Activated T-helper 1 cell treated with Interleukin-2 at 50 U/mL for 16 hours (primary cell): ENCODE measurements at places on chromosomes 7 and 10.

DNA sequence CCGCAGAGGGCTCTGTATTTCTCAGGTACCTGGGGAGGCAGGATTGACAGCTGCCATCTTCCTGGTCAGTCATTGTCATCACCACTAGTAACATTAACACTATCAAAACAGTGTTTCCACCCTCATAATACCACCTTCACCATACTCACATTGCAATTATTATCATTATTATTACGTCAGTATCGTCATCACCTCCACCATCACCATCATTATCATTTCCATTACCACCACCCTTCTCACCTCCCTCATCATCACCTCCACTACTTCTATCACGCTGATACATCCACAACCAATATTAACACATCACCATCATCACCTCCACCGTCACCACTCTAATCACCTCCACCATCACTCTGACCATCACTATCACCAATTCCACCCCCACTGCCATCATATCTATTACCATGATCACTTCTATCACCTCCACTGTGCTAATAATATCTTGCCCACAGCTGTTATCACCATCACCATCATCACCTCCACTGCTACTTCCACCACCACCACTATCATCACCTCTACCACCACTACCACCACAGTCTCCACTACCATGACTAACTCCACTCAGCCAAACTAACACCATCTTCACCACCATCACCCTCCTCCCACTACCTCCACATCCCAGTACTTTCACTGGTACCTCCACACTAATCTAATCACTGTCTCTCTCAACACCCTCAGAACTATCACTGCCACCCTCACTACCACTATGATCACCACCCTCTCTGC is 196.4 kb downstream of the RPS24 start:
- DNase-seq = no peak

GRCh38 chr7:89165421-89165820 is 369.9 kb upstream of the TEX47 start:
- no peak for DNase-seq

DNA sequence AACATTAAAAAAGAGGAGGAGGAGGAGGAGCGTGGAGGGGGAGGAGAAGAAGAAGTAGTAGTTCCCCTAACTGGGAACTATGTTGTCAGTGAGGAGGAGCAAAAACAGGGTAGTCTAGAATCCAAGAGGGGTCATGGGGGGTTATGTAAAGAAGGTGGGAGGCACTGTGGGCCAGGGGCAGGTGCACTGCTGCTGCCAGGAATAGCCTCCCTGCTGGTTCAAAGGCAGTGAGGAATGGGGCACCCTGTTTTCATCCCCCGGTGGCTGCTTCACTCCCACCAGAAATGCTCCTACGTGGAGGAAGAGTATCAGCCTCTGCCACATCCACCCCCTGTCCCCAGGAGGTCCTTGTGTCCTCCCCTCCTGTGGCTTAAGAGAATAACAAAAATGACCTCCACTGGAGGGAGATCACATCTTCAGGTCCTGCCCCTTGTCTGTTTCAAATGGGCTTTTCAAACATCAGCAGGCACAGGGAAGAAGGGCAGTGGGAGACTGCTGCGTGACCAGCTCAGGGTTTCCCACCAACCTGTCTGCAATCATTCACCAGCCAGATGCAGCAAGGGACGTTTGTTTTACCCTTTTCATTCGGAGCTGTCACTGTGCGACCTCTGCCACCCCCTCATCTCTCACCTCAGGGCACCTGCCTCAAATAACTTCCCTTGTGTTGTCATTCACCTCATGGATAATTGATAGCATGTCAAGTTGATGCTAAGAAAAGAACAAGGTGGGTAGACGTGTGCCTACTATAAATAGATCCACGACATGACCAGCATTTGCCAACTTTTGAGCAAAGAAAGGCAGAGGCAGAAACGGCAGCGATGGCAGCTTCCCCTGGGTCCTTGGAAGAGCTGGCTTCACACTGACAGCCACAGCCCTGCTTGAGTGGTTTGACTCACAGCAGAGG is 92.6 kb downstream of the DGKI start:
- DNase-seq = no peak

- DNase-seq = no peak
These were observed 39.9 kb upstream of the SMNDC1 start for GRCh38 chr10:110344622-110345021.

GRCh38 chr10:28587970-28588290 is 55.0 kb downstream of the WAC start:
- DNase-seq = no peak

DNA sequence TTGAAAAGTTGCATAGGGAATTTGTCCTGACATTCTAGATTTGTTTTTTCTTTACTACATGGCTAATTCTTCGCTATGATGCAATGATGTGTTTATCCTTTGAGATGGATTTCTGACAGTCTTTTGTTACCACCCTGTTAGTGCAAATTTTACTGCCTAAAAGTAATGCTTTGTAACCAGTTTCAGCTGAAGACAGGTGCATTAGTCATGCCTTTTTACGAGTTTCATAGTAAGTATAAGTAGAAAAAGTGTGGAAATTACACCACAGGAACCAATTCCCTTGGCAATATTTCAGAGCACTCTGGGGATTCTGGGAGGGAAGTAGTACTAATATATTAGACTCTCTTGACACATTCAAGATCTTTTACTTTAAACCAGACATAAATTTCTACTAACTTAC is 257.8 kb upstream of the DKK1 start:
- no peak for DNase-seq

DNA sequence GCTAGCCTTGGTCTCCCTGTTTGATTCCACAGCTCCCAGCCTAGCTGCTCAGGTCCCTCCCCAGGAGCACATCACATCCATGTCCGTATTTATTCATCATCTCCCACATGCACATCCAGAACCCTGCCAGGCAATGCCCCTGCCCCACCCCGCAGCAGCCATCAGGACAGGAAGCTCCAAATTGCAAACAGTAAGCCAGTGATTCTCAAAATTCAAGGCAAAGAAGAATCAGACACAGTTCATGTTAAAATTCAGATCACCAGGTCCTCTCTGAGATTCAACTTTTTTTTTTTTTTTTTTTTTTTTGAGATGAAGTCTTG is 17.7 kb downstream of the LRRC20 start:
- DNase-seq = no peak

- DNase-seq = no peak
These were observed 5.6 kb downstream of the POR start for GRCh38 chr7:75920431-75921161.

DNA sequence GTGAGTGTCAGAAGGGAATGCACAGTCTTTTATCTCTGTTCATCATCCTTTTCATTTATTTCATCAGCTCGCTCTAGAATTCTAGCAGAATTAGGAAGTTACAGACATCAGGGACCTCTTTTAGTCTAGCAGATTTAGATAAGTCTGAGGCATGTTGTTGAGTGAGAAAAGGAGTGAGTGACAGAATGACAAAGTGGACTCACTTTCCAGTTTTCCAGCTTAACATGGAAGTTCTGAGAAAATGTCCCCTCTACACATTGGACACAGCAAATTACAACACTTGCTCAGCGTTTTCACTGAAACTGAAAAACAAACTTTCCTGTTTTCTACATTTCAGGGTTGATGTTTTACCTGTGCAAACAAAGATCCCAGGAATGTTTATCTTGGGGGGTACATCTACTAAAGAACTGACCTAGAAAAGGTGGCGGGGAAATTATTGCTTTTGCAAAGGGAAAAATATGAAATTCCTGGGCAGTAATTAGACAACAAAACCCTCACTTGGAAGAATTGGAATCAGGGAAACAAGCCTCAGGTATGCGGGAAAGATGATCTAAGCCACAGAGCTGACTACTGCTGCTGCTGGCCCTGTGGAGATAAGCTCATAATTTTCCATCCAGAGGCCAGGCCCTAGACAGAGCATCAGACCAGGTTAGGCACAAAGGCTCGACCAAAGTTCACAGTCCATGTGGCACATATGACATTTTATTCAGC is 14.6 kb upstream of the CYP3A5 start:
- no peak for DNase-seq

- DNase-seq = no peak
These were observed 82.4 kb downstream of the PHYHIPL start for GRCh38 chr10:59258890-59259289.

- DNase-seq = no peak
These were observed 29.0 kb upstream of the WDFY4 start for GRCh38 chr10:48655411-48656240.

DNA sequence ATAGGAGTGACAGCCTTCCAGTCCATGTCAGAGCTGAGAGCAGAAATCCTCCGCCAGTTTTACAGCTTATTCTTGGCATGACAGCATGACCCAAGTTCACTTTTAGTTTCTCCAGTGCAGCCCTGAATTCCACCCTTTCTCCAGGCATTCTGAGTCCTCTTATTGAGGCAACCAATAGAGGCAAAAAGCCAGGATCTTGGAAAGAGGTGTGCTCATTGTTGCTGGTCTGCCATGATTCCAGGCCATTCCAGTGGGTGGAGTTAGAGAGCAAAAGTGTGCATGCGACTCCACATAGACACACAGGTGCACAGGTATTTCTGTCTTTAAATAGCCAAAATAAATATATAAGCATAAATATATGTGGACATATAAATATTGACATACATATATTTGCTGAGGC is 224.7 kb upstream of the ADARB2 start:
- DNase-seq = no peak

- no peak for DNase-seq
These were observed 192.5 kb upstream of the SEMA3C start for GRCh38 chr7:81111358-81111757.

- no peak for DNase-seq
These were observed 126.9 kb downstream of the VIPR2 start for GRCh38 chr7:159017741-159018140.

GRCh38 chr7:121406461-121406860 is 10.4 kb upstream of the FAM3C start:
- no peak for DNase-seq

- DNase-seq = peak; percentile 8
These were observed 637 bp downstream of the HSPA14 start for GRCh38 chr10:14838582-14839304.

DNA sequence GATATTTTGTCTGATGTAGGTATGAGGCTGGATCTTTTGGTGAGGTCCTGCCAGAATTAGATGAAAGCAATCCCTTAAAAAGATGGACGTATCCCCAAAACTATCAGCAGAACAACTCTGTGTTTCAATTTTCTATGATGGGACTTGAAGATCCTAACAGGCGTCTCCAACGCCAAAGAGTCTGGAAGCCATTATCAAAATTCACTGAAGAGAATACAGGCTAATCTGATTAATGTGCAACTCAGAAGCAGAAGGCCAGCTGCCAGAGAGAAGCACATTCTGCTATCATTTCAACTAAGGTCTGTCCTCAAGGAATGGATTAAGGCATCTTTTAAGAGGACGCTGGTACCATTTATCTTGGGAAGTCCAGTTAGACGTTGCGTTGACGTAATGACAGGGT is 119.7 kb downstream of the FGFR2 start:
- no peak for DNase-seq

GRCh38 chr7:18590744-18591340 is 95.3 kb downstream of the HDAC9 start:
- no peak for DNase-seq

- DNase-seq = no peak
These were observed 45.4 kb upstream of the PTN start for GRCh38 chr7:137388916-137389315.

DNA sequence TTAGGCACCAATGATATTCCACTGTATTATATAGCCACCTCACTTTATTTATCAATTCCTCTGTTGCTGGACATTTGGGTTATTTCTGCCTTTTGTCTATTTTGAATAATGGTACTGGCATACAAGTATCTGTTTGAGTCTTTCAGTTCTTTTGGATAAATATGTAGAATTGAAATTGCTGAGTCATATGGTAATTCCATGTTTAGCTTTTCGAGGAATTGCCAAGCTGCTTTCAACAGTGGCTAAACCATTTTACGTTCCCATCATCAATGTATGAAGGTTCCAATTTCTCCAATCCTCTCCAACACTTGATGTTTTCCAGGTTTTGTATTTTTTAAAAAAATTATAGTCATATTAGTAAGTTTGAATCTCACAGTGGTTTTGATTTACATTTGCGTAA is 42.3 kb downstream of the JMJD1C start:
- no peak for DNase-seq

DNA sequence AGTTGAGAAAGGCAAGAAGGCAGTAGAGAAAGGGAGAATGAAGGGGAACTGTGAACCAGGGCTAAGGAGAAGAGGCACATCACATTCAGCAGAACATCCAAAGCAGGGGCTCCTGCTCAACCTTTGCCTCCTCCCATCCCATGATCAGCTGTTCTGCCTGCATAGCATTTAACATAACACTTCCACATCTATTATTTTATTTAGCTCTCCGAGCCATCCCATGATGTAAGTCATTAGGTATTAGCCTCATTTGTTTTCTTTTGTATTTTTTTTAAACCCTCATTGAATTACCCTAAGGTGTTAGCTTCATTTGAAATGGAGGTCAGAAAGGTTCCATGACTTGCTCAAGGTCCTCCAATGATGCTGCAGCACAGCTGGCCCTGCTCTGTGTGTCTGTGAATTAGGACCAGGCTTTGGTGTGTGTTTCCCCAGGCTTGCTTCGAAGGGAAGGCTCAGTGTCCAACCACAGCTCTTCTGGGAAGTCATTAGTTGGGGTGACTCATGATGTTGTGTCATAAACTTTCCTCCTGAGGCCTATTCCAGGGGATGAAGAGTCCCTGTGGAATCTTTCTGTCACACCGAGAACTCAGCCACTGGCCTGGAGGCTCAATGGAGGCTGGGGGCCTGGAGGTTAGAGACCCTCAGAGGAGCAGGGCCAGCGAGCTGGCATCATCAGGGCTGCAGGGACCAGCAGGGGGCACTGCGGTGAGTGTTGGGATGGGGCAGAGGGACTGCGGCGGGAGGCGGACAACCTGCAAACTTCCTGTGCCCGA is 16.5 kb downstream of the NPFFR1 start:
- DNase-seq = no peak

DNA sequence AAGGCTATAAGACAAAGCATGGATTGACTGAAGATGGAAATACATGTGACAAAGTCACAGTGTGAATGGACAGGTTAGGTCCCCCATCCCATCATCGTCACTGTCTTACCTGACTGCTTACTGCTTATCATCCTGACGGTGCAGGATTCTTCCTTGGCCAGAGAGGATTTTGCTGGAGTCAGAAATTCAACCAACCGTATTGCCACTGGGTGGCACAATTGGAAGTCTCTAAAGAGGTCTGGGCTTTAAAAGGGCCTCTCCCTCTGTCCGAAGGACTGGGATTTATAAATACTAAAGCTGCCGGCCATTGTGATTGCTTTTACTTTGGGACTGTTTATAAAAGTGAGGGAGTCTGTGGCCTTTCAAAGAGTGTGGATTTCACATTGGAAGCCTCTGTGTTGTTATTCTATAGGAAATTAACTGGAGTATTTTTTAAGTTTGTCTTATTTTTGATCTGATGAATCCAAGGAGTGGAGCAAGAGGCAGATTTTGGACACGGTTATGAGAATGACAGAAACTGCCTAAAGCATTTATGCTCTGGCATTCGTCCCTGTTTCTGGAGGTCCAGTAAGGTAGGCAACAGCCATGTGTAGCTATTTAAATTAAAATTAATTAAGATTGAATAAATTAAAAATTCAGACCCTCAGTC is 113.3 kb upstream of the CREB5 start:
- DNase-seq = no peak

- no peak for DNase-seq
These were observed 650 bp upstream of the ZFAND2A start for GRCh38 chr7:1160670-1161021.
